ENCODE measurements at places on chromosomes 7 and 10.

GRCh38 chr7:110056331-110056730 is 1034.6 kb upstream of the LRRN3 start:
- DNase-seq = no peak

DNA sequence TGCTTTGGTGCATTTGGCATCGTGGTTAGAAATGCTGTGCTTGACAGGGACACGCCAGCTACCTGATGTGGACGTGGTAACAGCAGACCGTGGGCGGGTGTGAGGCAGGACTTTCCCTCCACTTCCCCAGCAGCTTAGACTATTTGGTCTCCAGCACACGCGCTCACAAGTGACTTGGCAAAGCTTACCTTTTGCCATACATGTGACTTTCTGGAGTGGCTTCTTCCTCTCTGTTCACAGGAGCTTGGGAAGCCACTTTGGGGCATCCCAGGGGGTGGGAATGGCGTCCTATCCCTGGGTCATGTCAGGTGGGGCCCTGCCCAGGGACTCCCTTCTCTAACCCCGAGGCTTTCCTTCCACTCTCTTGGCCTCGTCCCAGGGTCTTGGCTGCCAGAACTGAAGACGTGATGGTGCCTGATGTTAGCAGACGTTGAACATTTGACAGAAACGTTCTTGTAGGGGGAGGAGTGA is 228.7 kb upstream of the KLF6 start:
- DNase-seq = no peak

- no peak for DNase-seq
Measured at GRCh38 chr10:78222096-78222790, 188.6 kb downstream of the RPS24 start.

GRCh38 chr7:74141705-74142104 is 32.5 kb upstream of the EIF4H start:
- DNase-seq = no peak

- DNase-seq = no peak
Measured at GRCh38 chr7:83970081-83970480, 224.5 kb downstream of the SEMA3A start.

GRCh38 chr7:139127648-139128047 is 18.1 kb upstream of the ZC3HAV1 start:
- DNase-seq = no peak

- DNase-seq = no peak
Measured at GRCh38 chr10:112288486-112288885, 5.3 kb downstream of the TECTB start.

DNA sequence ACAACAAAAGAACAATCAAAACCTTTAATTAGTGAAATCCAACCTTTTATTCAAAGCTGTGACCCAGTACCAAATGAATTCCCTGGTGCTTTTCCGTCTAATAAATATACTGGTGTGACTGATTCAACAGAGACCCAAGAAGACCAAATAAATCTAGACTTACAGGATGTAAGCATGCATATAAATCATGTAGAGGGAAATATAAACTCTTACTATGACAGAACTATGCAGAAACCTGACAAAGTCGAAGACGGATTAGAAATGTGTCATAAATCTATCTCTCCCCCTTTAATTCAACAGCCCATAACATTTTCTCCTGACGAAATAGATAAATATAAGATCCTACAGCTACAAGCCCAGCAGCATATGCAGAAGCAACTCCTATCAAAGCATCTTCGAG is 540.6 kb upstream of the TEX47 start:
- no peak for DNase-seq

GRCh38 chr10:69483963-69484362 is 32.7 kb downstream of the TSPAN15 start:
- DNase-seq = no peak

DNA sequence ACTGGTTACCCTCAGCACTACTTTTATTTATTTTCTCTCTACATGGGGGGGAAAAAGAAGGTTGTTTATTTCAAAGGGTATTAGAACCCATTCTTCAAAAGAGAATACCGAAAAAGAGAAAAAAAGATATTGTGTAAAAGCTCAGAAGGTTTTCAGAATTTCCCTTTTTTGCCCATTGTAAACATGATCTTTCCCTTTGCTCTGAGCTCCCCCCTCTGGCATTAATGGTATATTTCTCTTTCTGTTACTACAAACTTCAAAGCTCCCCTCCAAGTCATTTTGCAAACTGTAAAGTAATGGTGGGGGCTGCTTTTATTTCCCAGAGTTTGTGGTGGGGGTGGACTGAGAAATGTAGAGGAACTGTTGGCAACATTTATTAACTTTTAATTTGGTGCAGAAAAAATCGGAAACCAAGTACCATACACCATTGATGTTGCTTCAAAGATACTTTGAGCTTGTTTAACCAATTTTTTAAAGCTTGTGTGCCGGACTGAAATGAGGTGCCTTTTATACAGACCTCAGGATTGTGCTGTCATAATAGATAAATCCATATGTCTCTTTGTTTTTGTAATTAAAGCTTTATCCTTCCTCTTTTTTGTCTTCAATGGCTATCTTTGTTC is 181.5 kb downstream of the EXOC4 start:
- DNase-seq = no peak

DNA sequence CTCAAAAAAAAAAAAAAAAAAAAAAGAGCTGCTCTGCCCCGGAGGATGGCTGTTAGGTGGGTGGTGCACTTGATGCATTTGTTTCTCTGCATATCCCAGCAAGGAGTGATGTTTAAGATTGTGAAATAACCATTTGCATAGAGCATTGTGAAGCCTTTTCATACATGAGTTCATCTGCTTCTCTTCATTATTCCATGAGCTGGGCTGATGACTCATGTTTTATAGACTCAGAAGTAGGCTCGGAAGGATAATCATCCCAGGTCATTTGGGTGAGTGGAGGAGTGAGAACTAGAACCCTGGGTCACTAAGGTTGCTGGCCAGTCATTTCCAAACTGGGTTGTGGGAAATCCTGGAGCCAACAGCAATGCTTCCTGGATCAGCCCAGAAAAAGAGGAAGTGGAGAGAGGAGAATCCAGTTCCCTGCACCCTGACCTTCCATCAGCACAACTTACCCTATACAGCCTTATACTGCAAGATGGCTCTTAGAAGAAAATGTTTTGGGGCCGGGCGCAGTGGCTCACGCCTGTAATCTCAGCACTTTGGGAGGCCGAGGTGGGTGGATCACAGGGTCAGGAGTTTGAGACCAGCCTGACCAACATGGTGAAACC is 45.3 kb downstream of the TACC2 start:
- DNase-seq = no peak

DNA sequence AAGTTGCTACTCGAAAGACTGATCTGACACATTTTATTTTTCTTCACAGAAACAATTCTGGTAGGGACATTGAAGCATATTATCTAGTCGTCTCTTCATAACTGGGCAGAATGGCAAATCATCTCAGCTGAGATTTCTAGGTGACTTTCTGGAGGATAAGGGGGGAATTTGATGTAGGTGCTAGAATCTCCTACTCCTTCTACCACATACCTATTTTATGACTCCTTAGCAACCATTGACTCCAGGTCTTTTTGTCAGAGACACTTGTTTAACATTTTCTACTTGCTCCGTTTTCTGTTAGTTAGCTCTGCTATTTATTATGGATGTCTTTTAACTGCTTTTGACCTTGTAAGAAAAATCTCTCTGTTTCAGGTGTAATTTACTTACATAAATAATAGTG is 380.9 kb upstream of the SEMA3C start:
- DNase-seq = no peak

DNA sequence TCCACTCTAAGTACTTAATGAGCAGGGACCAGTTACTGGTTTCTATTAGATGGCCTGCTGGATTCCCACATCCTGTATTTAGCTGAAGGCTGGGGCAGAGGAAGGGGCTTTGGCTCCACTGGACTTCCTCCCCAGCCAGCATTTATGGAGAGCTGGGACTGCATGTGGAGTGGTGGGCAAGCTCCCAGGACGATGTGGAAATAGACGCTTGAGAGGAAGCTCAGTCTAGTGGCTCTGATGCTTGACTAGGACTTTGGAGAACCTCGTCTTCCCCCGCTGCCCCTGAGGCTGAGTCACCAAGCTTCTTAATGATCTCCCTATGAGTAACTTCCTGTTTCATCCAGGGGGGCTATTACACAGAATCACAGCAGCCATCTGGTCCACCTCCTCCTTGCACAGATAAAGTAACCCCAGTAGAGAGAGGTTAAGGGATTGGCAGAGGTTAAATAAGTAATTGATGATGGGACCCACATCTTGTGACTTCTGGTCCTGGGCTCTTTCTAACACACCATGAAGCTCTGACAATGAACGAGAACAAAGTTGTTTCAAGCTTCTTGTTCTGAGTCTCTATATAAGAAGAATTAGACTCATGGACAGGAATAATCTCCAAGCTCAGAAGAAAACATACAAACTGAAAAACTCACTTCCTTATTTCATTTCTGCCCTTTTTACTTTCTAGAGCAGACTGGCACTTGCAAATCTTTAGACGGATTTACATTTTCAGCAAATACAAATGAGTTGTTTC is 126.2 kb downstream of the PRPF18 start:
- DNase-seq = no peak

- DNase-seq = no peak
Measured at GRCh38 chr10:7185367-7185690, 225.5 kb downstream of the SFMBT2 start.

DNA sequence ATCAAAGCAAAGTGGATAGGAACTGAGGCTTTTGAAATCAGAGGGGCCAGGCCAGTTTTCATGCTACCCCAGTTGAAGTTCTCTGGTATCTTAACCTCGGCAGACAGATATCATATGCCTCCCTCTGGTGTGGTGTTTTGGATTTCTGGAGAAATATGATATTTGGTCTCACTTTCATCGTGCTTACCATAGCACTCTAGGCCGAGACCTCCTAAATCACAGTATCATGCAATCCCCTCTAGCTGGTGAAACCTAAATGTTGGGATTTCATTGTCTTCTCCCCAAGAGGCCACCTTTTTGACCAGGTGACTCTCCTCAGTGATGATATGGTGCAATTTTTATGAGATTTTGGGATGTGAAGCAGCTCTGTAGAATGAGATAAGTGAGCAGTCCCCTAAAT is 183.5 kb downstream of the CREB5 start:
- DNase-seq = no peak

- DNase-seq = no peak
Measured at GRCh38 chr7:25619963-25620799, 391.9 kb upstream of the NPVF start.

DNA sequence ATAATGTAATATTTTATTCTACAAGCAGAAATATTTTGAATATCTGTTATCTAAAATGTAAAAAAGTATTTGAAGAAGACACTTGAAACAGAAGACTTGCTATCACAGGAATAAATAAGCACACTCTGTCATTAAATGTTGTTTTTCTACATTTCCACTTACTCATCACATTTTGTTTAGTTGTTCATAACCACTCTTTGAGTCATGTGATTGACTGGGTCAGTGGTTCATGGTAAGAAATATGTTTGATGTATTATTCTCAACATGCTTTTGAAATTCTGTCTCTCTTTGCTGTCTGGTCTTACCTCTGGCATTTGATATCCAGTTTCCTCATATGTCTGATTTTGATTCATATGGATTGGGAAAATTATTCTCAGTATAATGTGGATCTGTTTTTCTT is 171.8 kb downstream of the SUGCT start:
- no peak for DNase-seq

- DNase-seq = no peak
Measured at GRCh38 chr10:75477680-75478079, 46.3 kb downstream of the LRMDA start.

DNA sequence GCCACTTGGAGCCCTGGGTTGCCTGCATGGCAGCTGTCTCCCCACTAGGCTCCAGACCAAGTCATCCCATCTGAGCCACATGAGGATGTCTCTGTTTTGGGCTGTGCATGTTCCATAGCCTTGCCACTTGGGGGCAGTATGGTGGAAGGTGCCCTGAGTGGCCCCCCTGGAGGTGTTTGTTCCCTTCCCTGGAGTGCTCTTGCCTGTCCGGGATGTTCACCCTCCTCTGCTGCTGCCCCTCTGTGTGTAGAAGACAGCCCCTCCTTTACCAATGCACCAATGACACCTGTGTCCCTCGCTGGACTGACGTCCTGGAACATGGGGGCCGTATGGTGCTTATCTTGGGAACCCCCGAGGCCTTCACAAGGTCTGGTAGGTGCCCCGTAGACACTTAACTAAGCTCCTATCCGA is 100.2 kb downstream of the ACTR3B start:
- DNase-seq = no peak

DNA sequence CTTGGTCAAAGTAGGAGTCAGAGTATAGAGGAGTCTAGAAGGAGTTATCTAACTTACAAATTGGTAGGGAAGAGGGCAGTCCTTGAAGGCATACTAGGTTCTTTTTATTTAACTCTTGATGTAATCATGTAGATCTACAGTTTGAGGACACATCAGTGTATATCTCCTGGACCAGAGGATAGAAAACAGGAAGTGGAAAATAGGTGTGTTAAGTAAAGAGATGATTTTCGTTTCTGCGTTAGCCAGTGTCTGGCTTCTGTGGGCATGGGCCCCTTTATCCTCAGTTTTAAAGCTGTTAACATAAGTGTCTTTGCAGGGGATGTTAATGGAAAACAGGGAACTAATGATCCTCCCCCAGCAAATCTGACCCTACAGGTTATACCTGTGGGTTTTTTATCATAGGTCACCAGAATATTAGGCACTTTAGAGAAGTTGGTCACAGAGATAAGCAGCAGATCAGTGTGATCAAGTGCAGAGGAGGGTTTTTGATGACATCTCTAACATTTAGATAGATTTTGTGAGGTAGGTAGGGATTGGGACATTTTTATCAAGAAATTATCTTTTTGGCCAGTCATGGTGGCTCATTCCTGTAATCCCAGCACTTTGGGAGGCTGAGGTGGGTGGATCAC is 58.6 kb upstream of the PRSS1 start:
- DNase-seq = no peak

DNA sequence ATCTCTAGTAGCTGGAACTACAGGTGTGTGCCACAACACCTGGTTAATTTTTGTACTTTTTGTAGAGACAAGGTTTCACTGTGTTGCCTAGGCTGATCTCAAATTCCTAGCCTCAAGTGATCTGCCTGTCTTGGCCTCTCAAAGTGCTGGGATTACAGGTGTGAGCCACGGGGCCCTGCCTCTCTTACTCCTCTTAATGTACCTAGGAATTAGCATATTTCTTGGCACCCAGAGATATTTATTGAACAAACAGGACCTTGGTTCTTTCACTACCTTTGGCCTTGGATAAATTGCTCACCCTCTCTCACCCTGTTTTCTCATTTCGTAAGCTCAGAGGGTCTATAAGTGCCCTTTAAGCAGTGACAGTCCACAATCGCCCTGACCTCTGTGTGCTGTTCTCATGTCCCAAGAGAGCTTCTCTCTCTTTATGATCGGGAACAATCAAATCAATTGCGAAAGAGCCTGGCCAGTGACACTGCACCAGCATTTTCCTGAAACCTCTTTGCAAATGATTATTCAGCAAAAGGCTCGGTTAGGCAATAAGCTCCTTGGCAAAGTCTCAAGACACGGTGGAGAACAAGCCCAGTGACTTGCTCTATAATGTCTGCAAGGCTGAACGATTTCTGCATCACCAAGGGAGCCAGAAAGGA is 117.7 kb downstream of the APBB1IP start:
- DNase-seq = no peak

DNA sequence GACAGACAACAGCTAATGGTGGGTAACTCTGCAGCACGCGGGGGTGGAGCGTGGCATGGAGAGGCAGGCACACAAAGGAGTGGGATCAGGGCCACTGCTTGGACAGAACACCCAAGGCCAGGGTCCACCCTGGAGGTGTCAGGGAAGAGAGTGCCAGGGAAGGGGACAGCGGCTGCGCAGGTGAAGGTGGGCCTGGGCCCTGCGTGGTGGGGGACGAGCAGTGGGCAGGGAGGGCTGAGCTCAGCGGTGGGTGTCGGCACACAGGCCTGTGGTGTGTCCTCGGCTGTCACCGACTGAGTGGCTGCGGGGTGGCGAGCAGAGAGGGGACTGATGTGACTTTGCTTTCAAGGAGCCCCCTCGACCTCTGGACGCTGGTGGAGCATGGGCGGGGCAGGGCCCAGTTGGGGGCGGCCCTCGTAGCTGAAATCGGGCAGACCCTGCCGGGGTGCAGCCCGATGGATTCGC is 8.4 kb upstream of the SCART1 start:
- no peak for DNase-seq

All from activated CD4-positive, alpha-beta T cell treated with anti-CD3 and anti-CD28 coated beads, Interleukin-2, amount 50 U/mL, for 1 hour (primary cell).